T1000 (cell line): ENCODE measurements at places on chromosomes 2 and 18.
A peak's percentile ranks its signal among the peaks of the same experiment; 100 is the strongest.

GRCh38 chr2:237806334-237806733 lies 7.8 kb downstream of the RBM44 start:
- DNase-seq, result no peak

- peak; percentile 61 for DNase-seq
Measured at GRCh38 chr2:105409717-105410116, 10.9 kb upstream of the FHL2 start.

GRCh38 chr2:83587309-83587708 lies 871.8 kb downstream of the SUCLG1 start:
- DNase-seq, result no peak

GRCh38 chr2:241482126-241482955 lies 26.0 kb downstream of the STK25 start:
- DNase-seq, result no peak

GRCh38 chr18:23861805-23862470 lies 152.6 kb upstream of the TTC39C start:
- DNase-seq, result peak; percentile 37

DNA sequence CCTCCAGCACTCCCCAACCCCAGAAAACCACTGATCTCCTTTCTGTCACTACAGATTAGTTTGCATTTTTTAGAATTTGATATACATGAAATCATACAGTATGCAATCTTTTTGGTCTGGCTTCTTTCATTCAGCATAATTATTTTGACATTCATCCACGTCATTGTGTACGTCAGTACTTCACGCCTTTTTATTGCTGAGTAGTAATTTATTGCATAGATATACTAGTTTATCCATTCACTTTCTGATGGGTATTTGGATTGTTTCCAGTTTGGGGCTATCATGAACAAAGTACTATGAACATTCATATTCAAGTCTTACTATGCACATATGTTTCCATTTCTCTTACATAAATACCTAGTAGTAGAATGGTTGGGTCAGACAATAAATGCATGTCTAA lies 20.1 kb upstream of the CHN1 start:
- no peak for DNase-seq

DNA sequence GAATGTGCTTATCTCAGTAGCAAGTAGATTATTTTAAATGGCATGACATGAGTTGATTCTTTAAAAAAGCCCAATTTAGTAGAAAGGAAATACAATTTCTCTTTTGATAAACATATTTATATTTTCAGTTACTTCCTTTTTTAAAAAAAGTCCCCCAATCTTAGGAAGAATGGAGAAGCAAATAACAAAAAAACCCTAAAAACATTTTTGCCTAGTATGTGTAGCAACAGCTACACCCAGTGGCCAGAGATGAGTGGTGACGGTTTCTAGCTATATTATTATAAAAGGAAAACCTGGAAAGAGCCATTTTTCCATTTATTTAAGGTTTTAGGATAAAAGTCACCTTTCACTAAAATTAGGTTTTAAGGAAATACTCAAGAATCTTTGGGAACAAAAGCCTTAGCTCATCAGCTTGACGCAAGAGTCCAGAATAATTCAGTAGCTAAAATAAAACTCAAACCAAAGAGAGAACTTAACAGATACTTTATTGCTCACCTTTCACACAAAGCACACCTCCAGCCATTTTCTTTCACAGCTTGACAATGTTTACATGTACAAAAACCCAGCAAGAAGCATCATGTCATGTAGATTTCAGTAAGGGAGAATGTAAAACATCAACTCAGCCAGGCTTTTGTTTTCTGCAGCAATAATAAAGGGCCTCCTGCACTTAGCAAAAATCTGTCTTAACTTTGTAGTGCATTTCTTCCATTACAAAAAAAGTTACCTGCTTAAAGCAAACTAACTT lies 15.7 kb downstream of the FAM98A start:
- no peak for DNase-seq

DNA sequence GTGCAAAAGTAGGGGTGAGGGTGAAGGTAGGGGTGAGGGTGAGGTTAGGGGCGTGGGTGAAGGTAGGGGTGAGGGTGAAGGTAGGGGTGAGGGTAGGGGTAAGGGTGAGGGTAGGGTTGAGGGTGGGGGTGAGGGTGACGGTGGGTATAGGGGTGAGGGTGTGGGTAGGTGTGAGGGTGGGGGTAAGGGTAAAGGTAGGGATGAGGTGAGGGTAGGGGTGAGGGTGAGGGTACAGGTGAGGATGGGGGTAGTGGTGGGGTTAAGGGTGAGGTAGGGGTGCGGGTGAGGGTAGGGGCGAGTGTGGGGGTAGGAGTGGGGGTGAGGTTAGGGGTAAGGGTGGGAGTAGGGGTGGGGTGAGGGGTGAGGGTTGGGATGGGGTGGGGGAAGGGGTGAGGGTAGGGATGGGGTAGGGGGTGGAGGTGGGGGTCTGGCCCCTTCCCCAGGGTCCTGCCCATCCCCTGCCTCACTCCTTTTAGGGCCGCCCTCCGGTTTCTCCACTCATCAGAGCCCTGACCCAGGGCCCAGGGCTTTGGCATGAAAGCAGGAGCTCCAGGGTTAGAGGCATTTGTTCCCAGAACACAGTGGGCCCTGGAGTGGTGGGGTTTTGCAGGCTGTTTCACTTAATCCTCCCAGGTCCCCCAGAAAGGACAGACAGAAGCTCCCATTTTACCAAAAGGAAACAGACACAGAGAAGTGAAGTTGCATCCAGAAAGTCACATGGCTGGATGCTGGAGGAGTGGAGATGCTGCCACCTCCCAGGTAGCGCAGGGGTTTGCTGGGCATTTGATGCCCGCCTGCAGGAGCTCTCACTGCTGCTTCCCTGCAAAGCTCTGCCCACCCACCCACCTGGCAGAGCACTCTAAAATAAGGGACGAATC lies 26.9 kb downstream of the SNORC start:
- no peak for DNase-seq

GRCh38 chr2:32918774-32919173 lies 28.0 kb upstream of the LTBP1 start:
- DNase-seq, result no peak
